ENCODE measurements at places on chromosomes 5 and 9.

DNA sequence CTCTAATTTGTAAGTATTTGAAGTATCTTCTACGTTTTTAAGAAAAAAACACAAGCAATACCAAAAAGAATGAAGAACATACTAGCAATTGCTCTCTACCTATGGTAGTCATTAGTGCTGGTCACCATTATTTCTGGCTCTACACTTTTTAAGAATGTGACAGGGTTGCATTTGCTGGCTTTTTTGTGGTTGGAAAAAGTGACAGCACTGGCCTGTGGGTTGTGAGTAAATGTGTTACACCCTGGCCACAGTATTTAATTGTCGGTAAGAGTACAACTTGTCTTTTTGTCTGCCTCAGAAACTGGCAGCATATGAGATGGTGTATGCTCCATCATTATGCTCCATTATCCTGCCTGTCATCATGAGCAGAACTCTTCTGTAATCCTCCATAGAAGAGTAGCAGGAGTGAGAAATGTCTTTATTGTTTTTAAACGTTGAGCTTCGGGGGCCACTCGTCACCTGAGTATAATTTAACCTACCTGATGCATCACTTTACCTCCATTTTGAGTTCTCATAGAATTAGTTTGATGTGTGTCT lies 449.8 kb downstream of the ISL1 start:
- no peak for DNase-seq

GRCh38 chr9:85528607-85529006 lies 213.1 kb downstream of the AGTPBP1 start:
- DNase-seq: no peak

DNA sequence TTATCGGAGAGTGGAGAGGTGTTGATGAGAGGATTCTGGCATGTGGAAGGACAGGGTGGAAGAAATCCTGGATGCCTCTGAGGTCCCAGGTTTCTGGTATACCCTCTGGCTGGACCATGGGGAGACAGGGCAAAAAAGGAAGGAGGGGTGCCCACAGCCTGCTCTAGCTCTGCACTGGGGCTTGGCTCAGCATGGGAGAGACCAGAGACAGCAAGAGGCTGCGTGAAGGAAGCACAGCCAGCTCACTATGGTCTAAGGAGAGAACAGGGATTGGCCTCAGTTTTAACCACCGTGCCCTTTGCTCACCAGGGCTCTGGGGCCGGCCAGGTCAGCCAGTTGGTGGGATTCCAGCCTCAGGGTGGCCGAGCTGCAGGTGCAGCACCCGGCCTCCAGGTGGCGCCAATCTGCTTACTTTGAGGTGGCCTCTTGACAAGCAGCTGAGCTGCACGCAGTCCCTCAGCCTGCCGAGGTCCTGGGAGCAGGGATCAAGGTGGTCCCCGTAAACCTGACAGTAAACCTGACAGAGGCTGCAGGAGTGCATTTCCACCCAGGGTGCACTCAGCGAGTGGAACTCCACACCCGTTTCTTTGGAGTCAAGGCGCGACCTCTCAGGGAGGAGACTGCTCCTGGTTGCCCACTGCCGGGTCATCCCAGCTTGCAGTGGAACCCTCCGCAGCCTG lies 25.0 kb upstream of the SPTLC1 start:
- DNase-seq: peak; percentile 47

GRCh38 chr5:80105698-80106439 lies 70.7 kb downstream of the THBS4 start:
- DNase-seq: no peak

- DNase-seq: no peak
Measured at GRCh38 chr9:137410891-137411249, 12.1 kb downstream of the EXD3 start.

DNA sequence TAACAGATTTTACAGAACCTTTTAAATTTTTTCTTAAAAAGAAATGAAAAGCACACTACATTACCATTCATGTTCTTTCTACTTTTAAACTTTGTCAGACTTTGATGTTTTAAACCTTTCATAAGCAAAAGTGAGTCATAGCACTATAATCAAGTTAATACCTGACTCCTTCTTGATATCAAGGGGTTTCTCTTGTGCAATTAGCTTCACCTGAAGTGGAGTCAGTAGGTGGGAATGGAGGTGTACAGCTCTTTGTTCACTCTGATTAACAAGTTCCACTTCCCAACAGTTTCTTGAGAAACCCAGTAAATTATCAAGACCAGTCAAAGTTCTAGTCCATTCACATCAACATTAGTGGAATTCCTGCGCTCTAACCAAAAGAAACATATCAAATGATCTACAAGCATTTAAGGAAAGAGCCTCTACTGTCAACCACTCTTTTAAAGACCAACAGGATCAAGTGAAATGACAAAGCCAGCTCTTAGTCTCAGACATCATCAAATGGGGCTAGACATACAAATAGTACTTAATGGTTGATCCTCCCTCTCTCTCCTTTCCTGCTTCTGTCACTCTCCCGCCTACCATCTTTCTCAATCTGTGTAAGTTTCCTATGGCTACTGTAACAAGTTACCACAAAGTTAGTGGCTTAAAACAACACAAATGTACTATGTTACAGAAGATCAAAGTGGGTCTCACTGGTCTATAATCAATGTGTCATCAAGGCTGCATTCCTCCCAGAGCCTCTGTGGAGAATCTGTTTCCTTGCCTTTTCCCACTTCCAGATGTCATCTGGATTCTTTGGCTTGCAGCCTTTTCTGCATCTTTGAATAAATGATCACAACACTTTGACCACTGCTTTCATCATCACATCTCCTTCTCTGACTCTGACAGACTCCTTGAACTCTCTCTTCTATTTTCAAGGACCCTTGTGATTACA lies 68.0 kb downstream of the HINT1 start:
- no peak for DNase-seq

DNA sequence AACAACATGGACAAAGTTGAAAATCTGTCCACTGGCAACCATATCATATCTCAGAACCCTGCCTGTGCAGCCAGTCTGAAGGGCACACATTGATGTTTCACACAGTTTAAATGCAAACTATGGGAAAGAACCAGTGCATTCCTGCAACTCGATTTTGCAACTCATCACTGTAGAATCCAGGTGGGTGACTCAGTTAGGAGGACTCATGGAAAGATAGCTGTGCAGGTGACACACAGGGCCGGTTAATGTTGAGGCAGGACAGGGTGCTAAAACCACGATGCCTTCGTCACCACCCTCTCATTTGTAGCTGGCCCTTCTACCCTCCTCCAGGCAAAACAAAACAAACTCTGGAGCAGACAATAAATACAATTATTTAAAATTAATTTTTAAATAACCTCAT lies 62.8 kb downstream of the TLE1 start:
- no peak for DNase-seq

GRCh38 chr5:58800861-58801540 lies 218.1 kb downstream of the RAB3C start:
- DNase-seq: no peak

- DNase-seq: no peak
Measured at GRCh38 chr9:102911185-102911584, 83.9 kb upstream of the CYLC2 start.

DNA sequence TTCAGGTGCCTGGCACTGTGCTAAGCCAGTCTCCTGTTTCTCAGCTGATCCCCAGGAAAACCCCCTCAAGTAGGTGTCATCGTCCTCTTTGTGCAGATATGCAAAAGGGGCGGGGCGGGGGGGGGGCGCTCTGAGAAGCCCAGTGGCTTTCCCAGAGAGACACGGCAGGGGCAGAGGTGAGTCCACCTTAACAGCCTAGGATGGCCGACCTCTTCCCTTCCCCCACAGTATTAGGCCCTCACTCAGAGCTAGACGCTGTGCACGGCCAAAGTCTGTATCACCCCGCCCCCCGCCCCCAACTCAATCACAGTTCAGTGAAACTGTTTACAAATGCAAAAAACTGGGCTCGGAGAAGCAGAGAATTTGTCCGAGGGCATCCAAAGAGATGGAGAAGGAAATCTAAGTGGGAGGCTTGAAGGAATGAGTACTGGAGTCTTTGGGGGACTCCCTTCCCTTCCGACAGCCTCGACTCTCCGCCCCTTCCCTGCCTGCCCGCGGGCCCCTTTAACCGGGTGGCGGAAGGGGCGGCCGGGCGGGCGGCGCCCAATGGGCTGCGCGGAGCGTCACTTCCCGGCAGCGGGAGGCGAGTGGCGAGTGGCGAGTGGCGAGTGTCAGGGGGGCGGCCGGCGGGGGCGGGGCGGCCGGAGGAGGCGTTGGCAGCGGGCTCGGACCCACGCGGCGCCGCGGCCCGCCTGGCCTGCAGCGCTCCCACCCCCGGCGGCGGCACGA lies at the start of gene ERGIC1:
ERGIC1 (plus strand) TSS at position 566 of the 729 bp plus-strand sequence; CDS start at position 729, 163 bp downstream.
- DNase-seq: peak; percentile 58

DNA sequence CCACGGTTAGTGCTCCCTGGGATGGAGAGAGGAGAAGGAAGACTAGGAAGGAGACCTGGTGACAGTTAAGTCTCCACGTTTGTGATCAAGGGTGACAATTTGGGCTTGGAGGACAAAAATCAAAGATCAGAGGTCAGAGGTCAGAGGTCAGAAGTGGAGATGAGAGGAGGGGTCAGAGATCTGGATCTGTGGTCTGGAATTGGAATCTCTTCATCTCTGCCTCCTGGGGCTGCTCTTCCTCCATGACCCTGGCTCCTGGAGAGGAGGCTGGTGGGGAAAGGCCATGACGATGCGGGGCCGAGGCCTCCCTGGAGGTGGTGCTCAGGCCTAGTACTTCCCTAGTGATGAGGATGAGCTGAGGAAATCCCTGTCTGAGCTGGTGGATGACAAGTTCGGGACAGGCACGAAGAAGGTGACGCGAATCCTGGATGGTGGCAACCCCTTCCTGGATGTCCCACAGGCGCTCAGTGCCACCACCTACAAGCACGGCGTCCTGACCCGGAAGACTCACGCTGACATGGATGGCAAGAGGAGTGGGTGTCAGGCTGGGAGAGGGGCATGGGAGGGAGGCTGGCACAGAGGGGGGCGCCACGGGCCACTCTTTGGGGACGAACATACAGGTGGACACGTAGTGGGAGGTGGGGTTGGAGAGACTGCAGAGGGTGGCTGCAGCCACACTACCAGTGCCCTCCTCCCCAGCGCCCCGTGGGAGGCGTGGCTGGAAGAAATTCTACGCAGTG lies 41.0 kb downstream of the PSD2 start:
- DNase-seq: no peak

DNA sequence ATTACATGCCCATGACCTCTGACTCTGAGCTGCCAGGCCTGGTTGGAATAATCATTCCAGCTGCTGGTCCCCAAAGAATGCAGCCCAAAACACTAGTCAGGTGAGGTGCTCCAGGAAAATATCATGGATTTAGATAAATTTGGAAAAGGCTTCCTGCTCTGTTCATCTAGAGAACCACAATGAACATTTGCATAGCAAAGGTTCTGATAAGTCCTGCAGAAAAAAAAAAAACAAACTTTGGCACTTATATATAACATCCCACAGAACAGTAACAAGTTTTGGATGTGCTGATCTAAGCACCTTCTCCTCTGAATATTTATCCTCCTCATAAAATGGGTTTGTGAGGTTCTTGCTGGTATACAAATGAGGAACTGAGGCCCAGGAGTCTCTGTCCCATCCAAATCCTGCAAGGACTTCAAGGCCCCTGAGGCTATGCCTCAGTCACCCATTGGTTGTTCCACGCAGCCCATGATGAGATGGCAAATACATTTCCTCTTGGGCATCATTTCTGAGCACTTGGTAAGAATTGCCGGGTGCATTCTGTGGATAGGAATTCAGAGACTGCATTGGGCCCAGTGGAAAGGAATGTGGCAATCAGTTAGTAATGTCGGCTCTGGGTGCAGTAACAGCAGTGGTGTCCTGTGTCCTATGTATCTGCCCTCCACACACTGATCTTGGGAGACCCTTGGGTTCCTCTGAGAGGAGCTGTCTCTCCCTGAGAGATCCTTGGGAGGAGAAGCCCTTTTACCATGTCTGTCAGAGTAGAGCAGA lies 73.4 kb upstream of the ASS1 start:
- DNase-seq: no peak

DNA sequence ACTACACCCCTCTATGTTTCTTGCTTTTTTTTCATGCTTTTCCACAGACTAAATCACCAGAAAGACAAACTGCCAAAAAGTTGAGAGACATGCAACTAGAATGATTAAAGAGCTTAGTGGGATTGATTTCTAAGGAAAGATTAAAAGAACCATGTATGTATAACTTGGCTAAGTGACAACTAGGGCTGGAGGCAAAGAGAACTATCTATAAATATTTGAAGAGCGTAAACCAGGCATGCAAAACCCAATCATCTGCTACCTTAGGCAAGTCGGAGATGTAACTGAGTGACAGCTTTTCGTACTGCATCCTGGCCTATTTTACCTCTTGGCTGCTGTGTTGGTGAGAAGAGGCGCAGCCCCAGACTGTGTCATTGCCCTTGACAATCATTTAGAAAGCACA lies 121.0 kb upstream of the TLX3 start:
- DNase-seq: no peak

GRCh38 chr9:37969130-37969529 lies 65.2 kb upstream of the SLC25A51 start:
- DNase-seq: no peak

- DNase-seq: no peak
Measured at GRCh38 chr9:104858846-104859245, 69.1 kb downstream of the ABCA1 start.

DNA sequence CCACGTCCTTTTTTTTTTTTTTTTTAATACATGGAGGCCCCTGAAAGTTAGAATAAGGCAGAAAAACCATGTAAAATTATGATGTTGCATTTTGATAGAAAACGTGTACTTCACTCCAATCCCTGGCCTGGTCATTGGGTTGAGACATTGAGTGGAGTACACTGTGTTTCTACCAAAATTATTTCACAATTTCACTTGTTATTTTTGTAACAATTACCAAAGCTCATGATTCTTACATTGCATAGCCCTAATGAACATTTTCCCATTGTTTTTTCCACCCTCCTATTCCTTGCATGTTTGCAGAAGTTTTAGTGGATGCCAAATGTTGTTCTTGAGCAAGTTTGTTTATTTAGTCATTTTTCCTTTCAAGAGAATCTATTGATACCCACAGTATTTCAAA lies 21.9 kb downstream of the MAMDC2 start:
- no peak for DNase-seq

- no peak for DNase-seq
Measured at GRCh38 chr5:128778474-128778873, 186.8 kb upstream of the SLC27A6 start.

- peak; percentile 57 for DNase-seq
Measured at GRCh38 chr5:56517011-56517416, 283.9 kb upstream of the ANKRD55 start.

DNA sequence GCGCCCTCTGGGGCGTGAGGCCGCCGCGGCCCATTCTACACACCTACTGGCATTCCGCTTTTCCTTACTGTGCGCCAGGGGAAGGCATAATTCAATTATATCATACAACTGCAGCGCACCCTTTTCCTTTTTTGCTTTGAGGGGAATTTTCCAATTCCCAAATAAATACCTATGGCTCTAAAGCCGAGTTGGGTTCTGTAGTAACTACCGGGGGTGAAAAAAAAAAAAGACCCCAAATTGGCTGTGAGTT lies 34.1 kb upstream of the NFIB start:
- no peak for DNase-seq

DNA sequence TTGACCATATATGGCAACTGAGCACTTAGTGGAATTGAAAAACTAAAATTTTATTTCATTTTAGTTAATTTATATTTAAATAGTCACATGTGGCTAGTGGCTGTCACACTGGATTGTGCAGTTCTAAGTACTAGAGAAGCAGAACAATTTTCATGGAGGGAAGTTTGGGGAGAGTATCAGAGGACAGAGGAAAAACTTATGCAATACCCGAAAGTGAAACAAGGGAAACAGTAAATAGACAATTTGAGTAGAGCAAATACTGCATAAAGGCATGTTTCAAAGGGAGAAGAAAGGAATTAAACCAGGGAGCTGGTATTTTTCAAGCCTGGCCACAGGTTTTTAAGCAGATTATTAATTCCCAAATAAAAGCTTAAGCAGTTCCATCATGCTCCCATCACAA lies 590.5 kb upstream of the RORB start:
- no peak for DNase-seq

- DNase-seq: no peak
Measured at GRCh38 chr5:148259288-148259687, 9.3 kb upstream of the SPINK13 start.

Data from NCI-H524 (cell line).